ENCODE measurements at places on chromosomes 1 and 21.

GRCh38 chr1:12615865-12616708, 1.9 kb downstream of the DHRS3 start:
- DNase-seq: peak; percentile 69

DNA sequence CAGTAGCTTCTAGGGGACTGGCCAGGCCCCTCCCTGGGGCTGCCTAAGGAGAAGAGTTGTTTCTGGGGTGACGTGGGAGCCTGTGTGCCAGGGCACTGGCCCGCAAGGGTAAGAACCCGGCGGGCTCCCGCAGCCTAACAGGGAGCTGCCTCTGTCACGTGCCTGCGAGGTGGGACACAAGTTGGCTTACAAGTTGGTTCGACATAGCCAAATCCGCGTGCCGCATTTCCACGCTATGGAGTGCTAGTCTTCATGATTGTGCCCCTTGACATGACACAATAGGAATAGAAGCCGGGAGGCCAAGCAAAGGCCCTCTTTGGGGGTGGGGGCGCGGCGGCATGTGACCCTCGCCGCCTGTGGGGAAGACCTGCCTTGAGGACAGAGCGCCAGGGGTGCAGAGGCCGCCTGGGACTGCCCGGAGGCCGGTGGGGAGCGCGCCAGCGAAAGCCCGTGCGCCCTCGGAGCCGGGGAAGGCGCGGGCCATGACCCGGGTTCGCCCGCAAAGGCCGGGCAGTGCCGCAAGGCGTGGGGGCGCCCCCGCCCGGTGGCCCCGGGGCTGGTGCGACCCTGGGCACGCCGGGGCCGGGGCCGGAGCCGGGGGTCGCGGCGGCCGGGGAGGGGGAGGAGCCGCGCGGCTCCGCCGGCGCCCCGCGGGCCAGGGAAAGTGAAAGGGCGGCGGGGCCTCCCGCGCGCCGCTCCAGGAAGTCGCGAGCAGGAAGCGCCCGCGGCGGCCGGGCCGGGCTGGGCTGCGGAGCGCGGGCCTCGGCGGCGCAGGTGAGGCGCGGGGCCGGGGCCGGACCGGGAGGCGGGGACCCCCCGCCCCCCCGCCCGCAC, at the start of gene SLC37A1:
Gene SLC37A1, plus strand, starts transcription at position 702 of the 834 bp plus-strand sequence. CDS start 4,603 bp downstream, outside the sequence.
- no peak for DNase-seq

- no peak for DNase-seq
Measured at GRCh38 chr1:41348394-41348793, 12.8 kb upstream of the FOXO6 start.

DNA sequence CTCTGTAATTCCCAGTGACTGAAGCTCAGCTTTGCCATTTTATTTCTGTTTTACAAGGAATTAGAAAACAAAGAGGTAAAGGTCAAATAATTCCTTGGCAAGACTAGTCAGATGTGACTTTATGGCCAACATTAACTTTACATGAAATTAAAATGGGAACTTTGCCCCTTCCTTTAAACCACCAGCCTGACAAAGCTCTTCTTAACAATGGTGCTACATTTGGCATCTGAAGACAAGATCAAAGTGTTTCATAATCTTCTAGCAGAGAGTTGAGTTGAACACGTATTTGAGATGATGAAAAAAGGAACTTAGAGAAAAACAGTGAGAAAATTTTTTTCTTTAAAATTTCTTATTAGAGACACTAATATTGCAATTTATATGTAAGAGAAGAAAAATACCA, 193.8 kb downstream of the AK5 start:
- no peak for DNase-seq

- no peak for DNase-seq
Measured at GRCh38 chr1:201108614-201109013, 3.6 kb downstream of the CACNA1S start.

DNA sequence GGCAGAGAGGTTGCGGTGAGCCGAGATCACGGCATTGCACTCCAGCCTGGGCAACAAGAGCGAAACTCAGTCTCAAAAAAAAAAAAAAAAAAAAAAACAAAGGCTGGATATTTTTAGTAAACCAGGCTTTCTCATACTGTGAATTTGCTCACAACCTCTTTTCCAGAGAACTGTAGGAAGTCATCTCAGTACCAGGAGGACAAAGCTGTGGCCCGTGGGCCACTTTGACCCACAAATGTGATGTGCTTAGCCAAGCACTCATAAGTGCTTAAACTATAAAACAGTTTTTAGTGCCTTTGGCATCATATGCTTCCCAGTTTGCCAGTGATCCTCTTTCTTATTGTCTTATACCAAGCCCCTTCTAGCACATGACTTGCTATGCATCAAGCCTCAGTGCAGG, 46.5 kb downstream of the RNF11 start:
- DNase-seq: no peak

DNA sequence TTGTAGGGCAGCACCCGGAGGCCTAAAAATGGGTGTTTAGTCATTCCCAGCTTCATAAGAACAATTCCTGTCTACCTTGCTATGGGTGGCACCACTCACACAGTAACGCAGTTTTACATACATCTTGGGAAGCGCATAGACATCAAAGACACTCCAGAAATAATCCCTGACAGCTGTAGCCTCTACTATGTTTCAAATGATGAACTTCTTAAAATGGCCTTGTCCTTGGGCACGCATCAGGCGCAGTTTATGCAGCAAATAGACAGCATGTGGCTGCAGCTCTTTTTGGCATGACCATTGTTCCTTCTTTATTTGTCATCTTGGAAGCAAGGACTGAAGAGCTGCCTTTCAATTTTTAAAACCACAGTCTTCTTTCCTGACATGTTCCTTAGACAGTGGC, 77.6 kb upstream of the CACYBP start:
- DNase-seq: peak; percentile 24

DNA sequence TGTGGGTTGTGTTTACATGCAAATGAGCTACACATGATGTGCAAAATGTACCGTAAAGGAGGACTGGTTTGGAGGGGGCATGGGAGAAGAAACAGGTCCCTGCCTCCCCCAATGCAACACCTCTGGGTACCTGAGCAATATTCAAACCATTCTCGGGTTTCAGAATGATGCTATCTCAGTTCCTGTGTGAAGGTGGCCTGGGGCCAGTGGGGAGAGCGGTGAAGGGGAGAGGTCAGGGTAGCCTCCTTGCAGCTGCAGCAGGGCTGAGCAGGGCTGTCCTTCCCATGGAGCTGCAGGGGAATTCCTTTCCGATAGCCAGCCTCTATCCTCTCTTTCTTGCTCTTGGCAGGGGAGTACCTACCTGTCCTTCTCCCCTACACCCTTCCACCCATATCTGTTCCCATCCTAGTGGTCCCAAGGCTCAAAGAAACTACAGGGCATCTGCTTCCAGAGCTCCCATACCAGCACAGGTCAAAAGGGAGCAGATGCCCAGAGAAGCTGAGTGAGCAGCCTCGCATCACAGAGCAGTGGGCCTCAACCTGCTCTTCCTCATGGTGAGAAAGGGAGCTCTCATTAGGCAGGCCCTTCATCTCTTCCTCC, 11.9 kb downstream of the MEF2D start:
- no peak for DNase-seq

GRCh38 chr1:12769031-12769430, 4.5 kb upstream of the PRAMEF12 start:
- DNase-seq: no peak

DNA sequence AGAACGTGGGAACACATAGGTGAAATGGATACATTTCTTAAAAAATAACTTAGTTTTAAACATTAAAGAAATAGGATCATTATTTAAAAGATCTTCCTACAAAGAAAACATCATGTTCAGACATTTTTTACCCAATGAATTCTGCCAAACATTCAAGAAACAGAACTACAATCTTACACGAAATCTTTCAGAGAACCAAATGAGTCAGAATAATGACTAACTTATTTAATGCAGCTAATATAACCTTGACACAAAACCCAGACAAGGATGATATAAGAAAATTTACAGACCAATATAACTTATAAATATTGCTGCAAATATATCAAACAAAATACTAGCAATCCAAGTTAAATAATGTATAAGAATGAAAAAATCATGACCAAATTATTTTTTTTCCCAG, 220.1 kb upstream of the KCNK2 start:
- no peak for DNase-seq

- no peak for DNase-seq
Measured at GRCh38 chr1:31503570-31503969, 72.7 kb upstream of the TINAGL1 start.

DNA sequence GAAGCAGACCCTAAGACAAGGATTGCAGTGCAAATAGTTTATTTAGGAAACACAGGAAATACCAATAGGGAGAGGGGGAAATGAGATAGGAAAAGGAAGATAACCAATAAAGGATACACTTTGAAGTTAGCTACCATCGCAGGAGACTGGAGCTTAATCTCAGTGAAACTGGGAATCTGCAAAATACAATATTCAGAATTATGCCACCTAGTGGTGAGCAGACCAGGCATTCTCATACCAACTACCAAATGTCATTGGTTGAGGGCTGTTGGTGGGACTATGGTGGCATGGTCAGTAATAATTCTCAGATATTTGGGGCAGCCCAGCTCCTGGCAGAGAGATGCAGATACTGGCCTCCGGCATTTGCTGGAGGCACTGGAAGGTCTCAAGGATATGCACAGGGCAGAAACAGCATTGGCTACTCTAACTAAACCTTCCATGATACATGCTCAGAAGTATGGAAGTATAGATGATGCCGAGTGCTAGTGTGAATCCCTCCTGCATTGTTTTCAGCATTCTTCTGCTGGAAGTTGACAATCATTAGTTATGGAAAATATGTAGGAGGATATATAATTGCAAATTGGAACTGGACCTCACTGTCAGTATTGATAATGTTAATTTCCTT, 11.8 kb upstream of the ZFP69B start:
- no peak for DNase-seq

All from muscle of leg (tissue), 16 donors.